ENCODE measurements at places on chromosomes 1 and 21.

- DNase-seq, result no peak
Measured at GRCh38 chr1:161737625-161738024, 12.0 kb upstream of the DUSP12 start.

DNA sequence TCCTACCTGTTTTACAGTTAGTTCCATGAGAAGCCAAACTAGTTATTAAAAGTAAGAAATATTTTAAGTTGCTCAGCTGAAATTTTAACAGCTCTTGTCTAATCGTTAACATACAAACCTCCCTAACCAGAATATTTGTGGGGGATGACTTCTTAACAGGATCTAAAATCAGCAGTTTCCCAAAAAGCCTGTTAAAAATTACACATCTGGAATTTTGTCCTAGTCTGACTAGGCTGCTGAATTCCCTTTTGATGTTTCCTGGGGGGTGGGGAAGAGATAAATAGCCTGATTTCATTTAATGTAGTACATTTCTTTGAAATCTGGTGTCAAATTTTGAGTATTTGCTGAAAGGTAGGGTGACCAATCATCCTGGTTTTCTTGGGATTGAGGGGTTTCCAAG is 78.8 kb upstream of the ARHGAP29 start:
- no peak for DNase-seq

- no peak for DNase-seq
Measured at GRCh38 chr1:13762642-13763041, 62.7 kb downstream of the PRDM2 start.

- no peak for DNase-seq
Measured at GRCh38 chr1:54439550-54440223, 33.5 kb upstream of the SSBP3 start.

- DNase-seq, result peak; percentile 31
Measured at GRCh38 chr1:32538887-32539583, at the start of gene ZBTB8A. ZBTB8A (plus strand) TSS chr1:32539427; CDS start chr1:32592932, 53,505 bp downstream.

DNA sequence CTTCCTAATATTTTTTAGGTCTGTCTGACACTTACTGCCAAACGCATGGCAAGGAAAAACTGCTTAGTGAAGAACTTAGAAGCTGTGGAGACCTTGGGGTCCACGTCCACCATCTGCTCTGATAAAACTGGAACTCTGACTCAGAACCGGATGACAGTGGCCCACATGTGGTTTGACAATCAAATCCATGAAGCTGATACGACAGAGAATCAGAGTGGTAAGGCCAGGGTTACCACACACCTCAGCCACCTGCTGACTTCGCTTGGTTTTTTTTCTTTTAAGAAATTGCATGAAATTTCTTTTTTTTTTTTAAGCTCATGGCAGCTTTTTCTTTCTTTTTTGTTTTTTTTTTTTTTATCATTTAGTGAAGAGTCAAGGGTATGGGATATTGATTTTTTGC is 17.2 kb downstream of the ATP1A1 start:
- DNase-seq, result peak; percentile 41

DNA sequence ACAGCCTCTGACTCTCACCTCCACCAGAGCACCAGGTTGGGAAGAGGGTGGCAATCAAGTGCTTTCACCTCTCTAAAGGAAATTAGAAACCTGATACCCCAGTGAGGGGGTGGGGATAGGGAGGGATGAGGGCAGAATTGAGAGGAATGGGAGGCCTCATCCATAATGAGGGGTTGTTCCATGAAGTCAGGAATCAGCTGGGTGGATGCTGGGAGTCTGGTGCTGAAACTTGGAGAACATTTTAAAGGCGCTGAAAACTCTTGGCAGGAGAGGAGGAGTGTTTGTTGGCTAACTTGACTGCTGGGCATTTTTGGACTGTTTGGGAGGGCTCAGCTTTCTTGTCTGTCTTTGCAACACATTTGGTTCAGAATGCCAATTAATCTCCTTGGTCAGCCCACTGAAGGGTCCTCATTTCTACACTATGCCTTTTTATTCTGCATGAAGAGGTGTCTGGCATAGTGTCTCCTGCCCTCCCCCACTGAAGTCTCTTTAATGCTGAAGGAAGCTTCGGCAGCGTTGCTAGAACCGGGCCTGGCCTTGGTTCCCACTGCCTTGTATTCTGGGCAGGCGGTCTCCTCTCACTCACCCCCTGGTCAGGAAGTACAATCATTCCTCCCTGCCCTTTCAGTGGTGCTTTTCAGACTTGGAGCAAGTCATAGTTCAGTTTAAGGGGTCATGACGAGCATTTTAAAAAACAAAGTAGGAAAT is 2.2 kb downstream of the PHGDH start:
- DNase-seq, result no peak

- DNase-seq, result no peak
Measured at GRCh38 chr1:85656256-85656655, 52.0 kb downstream of the ZNHIT6 start.

DNA sequence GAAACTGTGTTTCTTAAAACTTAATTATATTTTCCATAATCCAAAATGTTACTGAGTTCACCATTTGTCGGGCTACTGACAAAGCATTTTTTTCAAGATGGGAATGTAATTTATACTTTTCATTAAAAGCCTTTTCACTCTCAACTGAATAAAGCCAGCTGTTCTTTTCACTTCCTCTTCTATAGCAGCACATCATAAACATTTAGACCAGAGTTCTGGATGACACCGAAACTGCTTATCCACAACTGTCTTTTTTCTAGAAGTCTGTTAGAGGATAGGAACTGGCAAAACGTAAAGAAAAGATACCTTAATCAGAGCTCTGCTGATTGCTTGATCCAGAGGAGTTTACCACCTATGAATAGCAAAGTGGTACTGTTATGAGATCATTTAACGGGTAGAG is 594.7 kb downstream of the ADGRL2 start:
- no peak for DNase-seq

DNA sequence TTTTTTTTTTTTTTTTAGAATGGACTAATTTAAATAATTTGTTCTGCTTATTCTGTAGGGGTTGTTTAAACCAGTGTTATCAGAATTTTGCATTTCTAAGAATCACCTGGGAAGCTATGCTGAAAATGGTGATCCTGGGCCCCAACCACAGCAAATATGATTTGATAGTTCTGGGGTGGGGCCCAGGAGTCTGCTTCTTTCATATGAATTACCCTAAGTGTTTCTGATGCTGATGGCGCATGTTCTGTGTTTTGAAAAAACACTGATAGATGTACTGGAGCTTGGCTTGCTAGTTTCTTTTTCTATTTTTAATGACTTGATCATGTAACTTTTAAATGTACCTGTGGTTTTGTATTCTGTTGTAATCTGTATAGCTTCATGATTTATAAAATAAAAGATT is 89.3 kb downstream of the CDC14A start:
- peak; percentile 58 for DNase-seq

DNA sequence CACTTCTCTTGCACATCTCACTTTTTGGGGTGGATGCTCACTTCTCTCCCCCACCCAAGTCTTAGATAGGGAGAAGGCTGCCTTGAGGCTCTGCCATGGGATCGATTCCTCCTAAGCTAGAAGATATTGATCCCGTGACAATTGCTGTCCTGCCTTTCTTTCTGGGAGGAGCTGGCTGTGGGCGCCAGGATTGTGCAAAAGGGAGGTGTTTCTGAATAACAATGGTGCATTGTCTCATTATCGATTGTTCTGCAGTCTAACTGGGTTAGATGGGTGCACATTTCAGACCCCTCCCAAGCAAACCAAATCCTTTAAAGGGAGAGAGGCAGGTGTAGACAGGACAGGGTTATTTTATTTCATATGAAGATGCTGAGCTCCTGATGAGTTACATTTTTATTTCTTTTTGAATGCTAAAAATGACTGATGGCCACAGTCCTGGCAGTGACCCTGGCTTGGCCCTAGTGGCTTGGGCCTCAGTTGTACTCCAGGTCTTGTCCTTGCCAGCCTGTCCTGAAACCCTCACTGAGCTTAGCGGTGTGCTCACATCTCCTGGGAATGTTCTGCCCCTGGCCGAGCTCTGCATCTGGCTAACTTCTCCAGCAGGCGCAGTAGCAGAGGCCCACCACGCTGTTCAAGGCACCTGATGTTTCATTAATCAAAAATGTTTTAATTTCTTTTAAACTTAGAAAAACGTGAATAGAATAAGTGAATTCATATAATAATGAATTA is 99.0 kb upstream of the KAZN start:
- DNase-seq, result no peak

- no peak for DNase-seq
Measured at GRCh38 chr1:110208916-110209645, 1.0 kb upstream of the KCNC4 start.

DNA sequence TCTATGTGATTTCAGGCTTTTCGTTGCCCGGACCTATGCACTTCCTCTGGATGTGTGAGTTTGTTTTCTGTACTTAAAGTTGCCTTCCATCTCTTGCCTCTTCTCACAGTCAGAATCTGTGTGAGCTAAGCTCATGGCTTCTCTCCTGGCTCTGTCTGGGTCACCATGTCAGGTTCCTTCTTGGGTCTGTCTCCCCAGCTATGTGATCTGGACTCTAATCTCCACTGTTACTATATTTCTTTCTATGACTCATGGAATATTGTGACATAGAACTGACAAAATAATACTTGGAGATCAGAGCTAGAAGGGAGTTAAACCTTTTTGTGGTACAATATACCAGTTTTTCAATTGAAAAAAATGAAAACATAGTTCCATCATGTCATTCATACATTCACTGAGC is 172.7 kb upstream of the FGGY start:
- no peak for DNase-seq

- no peak for DNase-seq
Measured at GRCh38 chr21:23789864-23790263, 1817.4 kb downstream of the MRPL39 start.

GRCh38 chr1:173410794-173411236 is 66.3 kb upstream of the PRDX6 start:
- no peak for DNase-seq

- no peak for DNase-seq
Measured at GRCh38 chr1:226492426-226493137, 56.0 kb upstream of the STUM start.

- peak; percentile 43 for DNase-seq
Measured at GRCh38 chr1:84298684-84299535, 2.6 kb upstream of the SAMD13 start.

- DNase-seq, result no peak
Measured at GRCh38 chr1:155858800-155859233, 550 bp upstream of the SYT11 start.

GRCh38 chr1:19738076-19738475 is 61.6 kb downstream of the TMCO4 start:
- no peak for DNase-seq

- DNase-seq, result no peak
Measured at GRCh38 chr1:47686731-47687630, 249.1 kb downstream of the FOXD2 start.

DNA sequence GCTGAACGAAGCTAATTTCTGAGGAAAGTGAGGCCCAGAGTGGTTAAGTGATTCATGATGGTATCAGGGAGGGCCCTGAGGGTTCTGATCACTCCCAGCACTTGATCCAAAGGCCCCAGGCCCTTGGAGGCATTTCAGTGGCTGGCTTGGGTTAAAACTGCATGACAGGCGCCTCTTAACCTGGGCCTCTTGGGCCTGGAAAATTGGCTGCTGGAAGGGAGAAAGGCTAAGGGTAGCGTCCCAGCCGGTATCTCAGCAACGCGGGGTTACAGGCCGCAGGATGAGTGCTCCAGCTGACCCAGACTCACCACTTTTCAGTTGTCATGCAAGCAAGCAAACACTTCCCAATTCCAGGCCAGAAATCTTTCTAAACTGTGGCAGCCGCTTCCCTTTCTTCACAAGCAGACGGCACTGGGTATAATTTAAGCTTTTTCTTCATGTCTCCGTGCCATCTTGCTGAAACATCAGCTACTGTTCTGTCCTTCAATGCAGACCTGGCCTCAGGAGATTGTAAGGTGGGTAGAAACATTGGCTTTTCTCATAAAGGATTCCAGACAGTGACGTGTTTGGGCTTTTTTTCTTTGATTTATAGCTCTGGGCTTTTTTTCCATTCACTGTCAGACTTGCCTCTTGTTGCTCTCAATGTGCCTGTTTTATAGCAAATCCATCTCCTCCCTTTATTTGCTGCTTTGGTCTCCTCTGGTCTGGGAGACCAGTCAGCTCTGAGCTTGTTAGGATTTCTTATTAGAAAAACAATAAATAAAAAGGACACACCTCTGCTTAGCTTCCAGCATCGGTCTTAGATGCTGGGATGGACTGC is 229.1 kb downstream of the KCNJ6 start:
- no peak for DNase-seq

DNA sequence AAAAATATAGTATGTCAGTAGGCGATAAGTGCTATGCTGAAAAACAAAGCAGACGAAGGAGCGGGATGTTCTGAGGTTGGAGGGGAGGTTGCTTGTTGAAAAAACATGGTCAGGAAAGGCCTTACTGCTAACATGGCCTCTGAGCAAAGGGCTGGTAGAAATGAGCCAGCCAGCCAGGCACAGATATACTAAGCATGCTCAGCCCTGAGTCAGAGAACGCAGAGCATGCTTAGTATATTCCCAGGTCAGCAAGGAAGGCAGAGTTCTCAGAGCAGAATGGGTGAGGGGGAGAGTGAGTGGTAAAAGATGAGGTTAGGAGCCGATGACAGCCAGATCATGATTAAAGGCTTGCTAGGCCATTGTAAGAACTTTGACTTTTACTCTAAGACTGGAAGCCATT is 36.7 kb downstream of the ZBTB40 start:
- DNase-seq, result no peak

- no peak for DNase-seq
Measured at GRCh38 chr1:40053138-40053887, 12.8 kb downstream of the CAP1 start.

DNA sequence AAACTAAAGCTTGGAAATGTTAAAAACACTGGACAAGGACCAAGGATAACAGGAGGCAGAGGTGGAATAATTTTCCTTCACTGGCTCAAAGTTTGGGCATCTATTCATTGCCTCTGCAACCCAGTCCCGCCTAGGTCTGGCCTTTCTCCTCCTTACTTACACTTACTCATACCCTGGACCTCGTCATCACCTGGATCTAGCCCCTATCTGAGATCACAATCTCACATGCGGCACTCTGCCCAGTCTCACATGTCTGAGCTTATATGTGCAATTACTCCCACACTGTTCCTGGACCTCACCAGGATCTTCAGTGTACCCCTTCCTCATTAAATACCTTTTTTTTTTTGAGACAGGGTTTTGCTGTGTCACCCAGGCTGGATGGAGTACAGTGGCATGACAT is 37.6 kb downstream of the NVL start:
- no peak for DNase-seq

- DNase-seq, result peak; percentile 33
Measured at GRCh38 chr1:162070094-162070748, 730 bp downstream of the NOS1AP start.

GRCh38 chr1:59413327-59413720 is 116.4 kb downstream of the FGGY start:
- no peak for DNase-seq

GRCh38 chr1:172203135-172203823 is 217.2 kb upstream of the C1orf105 start:
- DNase-seq, result no peak

GRCh38 chr1:204359131-204359473 is 627 bp downstream of the PLEKHA6 start:
- DNase-seq, result no peak

Data from activated naive CD4-positive, alpha-beta T cell treated with anti-CD3 and anti-CD28 coated beads, Interleukin-2, amount 10 ng/mL, durations not matched to agents 7 days and 5 days (primary cell).